ENCODE measurements at places on chromosomes 5 and 9. TPM values are rescaled to one million over a fixed set of nuclear protein-coding genes. Genes with fewer than 3 reads are reported as not detected.
A peak's percentile ranks its signal among the peaks of the same experiment; 100 is the strongest.

DNA sequence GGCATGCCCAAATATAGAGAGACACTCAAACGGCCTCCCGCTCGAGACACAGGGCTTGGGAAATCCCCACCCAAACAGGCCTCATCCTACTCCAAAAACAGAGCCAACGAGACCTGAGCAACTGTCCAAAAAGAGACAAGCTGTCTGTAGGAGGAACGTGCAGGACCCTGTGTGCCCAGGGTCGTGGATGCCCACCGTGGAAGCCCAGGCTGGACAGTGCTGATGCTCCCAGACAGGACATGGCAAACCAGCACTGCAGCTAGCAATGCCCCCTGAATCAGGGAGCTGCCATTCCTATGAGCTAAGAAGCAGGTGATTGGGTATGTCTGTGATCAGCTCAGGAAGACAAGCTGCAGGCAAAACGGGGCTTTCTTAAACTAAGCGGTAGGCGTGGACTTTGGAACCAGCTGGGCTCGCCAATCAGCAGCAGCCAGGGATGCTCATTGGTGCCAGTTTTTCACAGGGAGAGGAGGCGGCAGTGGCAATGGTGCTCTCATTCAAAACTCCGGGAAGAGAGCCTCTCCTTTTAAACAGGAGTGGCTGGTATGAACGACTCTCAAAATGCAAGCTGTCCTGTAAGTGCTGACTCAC, 113.1 kb upstream of the IRX2 start:
- no peak for DNase-seq
- no peaks in the 10 kb centered on the region for H3K27me3 ChIP-seq
- no peak overlapping the region for H3K4me3 ChIP-seq

DNA sequence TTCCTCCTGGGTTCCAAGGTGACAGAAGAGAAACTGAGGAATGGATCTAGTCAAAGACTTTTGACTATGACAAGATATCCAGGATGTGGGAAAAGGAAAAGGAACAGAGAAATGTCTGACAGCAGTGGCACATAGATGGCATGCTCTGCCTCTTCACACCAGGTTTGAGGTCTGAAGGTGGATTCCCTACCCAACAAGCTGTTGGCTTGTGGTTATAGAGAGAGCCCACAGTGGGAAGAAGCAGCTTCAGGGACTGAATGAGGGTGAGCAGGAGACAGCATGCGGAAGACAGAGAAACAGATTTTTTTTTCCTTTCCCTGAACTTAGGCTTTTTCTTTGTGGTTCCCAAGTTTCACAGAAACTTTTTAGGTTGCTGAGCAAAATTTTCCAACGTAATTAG, 20.6 kb downstream of the IFNW1 start:
- no peak overlapping the region for H3K4me3 ChIP-seq
- H3K36me3 ChIP-seq, result no peaks in the 10 kb centered on the region
- peaks cover 6% of the 10 kb centered on the region for H3K27me3 ChIP-seq
- DNase-seq, result no peak
- no peak overlapping the region for H3K27ac ChIP-seq

DNA sequence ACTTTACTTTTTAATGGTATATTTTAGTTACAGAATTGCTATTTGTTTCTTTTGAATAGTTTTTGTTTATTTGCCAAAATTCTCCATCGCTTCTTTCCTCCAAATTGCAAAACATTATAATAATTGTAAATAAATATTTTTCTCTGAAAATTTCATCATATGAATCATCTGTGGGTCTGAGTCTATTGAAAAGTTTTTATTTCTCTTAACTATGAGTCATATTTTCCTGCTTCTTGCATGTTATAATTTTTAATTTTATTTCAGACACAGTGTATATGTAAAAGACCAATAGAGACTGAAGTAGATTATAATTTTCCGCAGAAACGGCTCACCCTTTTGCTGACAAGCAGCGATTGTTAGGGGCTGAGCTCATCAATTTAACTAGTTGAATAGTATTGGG, 279.1 kb upstream of the IL12B start:
- no peak overlapping the region for H3K4me3 ChIP-seq
- DNase-seq, result no peak
- no peaks in the 10 kb centered on the region for H3K27me3 ChIP-seq
- H3K4me1 ChIP-seq, result no peaks in the 10 kb centered on the region

GRCh38 chr9:99445920-99446319, 223.8 kb downstream of the SEC61B start:
- H3K4me1 ChIP-seq, result peaks cover 18% of the 10 kb centered on the region
- no peaks in the 10 kb centered on the region for H3K36me3 ChIP-seq
- DNase-seq, result no peak
- no peak overlapping the region for H3K4me3 ChIP-seq

- H3K27ac ChIP-seq, result no peak overlapping the region
- H3K27me3 ChIP-seq, result peaks cover 4% of the 10 kb centered on the region
- H3K36me3 ChIP-seq, result no peaks in the 10 kb centered on the region
- no peak for DNase-seq
Observed at GRCh38 chr9:113764572-113764971, 111.5 kb upstream of the ZNF618 start.

DNA sequence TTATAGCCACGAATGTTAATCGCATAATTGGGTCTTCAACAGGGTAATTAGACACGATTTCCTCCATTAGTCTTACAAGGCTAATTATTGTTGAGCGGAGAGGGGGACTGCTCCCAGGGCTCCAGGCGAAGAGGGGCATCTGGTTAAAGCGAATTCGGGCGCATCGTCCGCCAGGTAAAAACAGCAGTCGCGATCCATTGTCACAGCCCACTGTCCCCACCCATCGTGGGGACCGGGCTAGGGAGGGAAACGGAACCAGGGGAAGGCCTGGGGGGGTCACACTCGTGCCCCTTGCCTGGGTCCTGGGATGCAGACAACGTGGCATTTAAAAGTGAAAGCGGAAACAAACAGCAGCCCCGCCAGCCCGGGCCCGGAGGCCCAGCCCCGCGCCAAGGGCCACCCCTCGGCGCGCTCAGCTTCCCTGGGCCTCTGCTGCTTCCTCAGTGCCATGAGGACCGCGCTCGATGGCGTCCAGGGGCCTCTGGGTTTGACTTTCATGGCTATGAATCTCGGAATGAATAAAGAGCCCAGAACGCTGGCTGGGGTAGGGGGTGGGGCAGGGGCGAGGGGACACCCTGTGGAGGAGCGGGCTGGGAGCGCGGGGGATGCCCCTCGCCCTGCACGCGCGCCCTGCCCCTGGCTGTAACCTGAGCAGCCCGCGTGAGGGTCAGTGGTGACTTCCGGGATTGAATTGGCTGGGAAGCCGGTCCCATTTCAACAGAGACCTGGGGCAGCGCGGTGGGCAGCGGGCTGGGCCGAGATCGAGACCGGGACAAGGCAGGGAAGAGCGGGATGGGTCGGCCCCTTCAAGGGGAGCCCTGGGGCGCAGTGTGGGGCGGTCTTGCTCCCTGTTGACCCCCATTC, 99.9 kb downstream of the GTF3C4 start:
- peak overlapping the region; percentile 86 for H3K4me3 ChIP-seq
- peak overlapping the region; percentile 83 for H3K27ac ChIP-seq
- DNase-seq, result peak; percentile 59
- peaks cover 3% of the 10 kb centered on the region for H3K27me3 ChIP-seq

CARTPT gene
- not detected for total RNA-seq

GRCh38 chr5:93611976-93612854, 29.2 kb downstream of the NR2F1 start:
- H3K36me3 ChIP-seq, result no peaks in the 10 kb centered on the region
- peak overlapping the region; percentile 2 for H3K4me3 ChIP-seq
- peaks cover 6% of the 10 kb centered on the region for H3K27me3 ChIP-seq
- no peak overlapping the region for H3K27ac ChIP-seq

DNA sequence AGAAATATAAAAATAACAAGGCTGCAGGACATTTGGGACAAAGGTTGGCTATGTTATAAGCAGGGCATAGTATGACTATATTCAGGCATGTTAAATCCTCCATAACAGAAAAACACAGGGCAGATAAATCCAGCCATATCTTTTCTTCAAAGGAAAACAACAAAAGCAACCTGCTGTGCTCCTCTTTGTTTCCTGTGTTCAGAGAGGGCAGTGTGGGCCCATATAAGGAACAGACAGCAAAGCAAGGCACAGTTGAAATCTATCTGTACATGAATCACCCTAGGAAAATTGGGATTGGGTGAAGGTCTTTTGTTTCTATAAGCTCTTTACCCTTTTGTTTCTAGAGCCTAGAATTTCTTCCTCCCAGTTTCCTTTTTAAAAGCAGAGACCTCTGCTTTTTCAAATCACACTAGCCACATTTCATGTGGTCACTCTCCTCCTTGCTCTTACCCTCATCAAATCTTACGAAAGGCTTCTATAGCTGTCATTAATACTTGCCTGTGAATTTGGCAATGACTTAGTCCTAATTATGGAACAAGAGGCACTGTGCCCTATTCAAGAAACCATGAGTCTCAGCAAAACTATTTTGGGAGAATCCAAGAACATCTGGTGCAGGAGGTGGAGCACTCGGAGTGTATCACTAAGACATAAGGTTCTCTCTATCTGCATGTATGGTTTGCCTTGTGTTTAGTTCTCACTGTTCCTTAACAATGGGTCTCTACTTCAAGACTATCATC, 1.8 kb downstream of the GZMA start:
- no peak for DNase-seq
- no peaks in the 10 kb centered on the region for H3K4me1 ChIP-seq
- H3K27me3 ChIP-seq, result no peaks in the 10 kb centered on the region
- no peak overlapping the region for H3K27ac ChIP-seq
- no peak overlapping the region for H3K4me3 ChIP-seq

GLRA1 gene
- total RNA-seq, result not detected

- no peaks in the 10 kb centered on the region for H3K27me3 ChIP-seq
- no peak for DNase-seq
- no peak overlapping the region for H3K27ac ChIP-seq
- no peak overlapping the region for H3K4me3 ChIP-seq
- peaks cover 10% of the 10 kb centered on the region for H3K4me1 ChIP-seq
Observed at GRCh38 chr9:109100543-109101201, 19.1 kb downstream of the TMEM245 start.

DNA sequence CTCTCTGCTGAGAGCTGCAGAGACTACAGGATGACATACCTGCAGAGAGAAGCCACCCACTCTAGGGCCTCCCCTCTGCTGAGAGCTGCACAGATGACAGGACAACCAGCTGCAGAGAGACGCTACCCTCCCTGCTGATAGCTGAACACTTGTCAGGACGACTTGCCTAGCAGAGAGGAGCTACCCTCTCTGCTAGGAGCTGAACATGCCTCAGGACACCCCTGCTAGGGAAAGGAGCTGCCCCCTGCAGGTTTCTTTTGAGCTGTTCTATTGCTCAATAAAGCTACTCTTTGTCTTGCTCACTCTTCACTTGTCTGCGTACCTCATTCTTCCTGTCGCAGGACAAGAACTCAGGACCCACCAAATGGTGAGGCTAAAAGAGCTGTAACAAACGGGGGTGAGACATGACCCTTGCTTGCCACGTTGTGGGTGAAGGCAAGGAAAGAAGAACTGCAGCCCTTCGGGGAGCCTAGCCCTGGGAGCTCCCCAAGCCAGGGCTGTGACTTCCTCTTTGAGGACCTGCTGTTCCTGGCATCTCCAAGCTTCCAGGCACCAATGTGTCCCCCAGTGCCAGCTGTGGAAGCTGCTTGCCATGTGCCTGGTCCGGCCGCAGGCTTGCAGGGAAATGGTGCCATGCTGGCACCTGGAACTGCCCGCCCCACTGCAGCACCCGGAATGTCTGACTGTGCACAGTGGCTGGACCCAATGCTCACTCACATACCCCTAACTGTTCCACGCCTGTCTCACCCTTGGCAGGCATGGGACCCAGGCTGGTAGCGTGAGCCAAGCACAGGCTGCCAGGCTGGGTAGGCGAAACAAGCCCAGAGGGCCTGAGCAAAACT, 5.1 kb upstream of the TESK1 start:
- no peaks in the 10 kb centered on the region for H3K4me1 ChIP-seq
- no peaks in the 10 kb centered on the region for H3K36me3 ChIP-seq
- H3K4me3 ChIP-seq, result no peak overlapping the region
- H3K27me3 ChIP-seq, result no peaks in the 10 kb centered on the region

RELL2 gene
- 2.6 TPM for total RNA-seq

DNA sequence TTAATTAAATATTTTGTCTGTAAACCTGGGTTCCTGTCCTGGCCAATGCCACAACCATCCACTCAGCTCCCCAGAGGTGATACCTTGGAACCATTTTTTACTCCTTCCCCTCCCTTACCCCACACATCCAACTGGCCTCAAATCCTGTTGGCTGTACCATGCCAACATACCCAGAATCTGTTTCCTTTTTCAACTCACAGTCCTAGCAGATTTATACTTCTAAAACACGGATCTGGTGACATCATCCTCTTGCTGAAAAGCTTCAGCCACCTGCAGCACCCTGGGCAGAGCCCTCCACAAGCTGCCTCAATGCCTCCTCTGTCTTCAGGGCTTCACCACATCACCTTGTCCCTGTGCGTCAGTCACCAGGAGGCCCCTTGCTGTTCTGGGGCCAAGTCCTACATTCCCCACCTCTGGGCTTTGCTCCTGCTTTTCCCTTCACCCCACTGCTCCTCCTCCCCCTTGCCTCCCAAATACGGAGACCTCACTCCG, 14.9 kb downstream of the SEMA6A start:
- no peaks in the 10 kb centered on the region for H3K27me3 ChIP-seq
- H3K4me1 ChIP-seq, result no peaks in the 10 kb centered on the region
- H3K27ac ChIP-seq, result no peak overlapping the region

GRCh38 chr5:1163879-1164278, 37.5 kb upstream of the SLC6A19 start:
- H3K4me3 ChIP-seq, result no peak overlapping the region
- DNase-seq, result no peak
